Natural killer cell (primary cell): ENCODE measurements at places on chromosomes 12 and 14.

GRCh38 chr14:75794615-75795038 is 133.6 kb downstream of the TTLL5 start:
- H3K36me3 ChIP-seq, result no peaks in the 10 kb centered on the region
- no peak overlapping the region for H3K4me3 ChIP-seq
- DNase-seq, result no peak
- no peaks in the 10 kb centered on the region for H3K27me3 ChIP-seq
- no peak overlapping the region for H3K27ac ChIP-seq

DNA sequence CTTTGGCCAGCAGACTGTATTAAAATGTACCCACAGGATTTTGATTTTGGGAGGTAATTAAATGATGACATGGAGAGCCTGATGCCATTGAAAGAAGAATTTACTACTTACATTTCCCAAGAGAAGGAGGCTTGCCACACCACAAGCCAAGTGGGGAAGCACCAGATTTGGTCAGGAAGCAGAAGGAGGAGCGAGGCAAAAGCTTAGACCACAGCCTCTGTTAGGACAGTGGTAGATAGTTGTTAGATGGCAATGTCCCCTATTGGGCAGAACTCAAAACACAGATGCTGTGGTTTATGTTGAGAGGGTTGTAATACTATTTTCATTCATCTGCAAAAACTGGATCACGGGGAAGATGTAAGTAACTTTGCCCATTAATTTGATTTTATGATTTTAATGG is 709.4 kb downstream of the VRK1 start:
- DNase-seq, result no peak
- H3K4me1 ChIP-seq, result no peaks in the 10 kb centered on the region
- no peaks in the 10 kb centered on the region for H3K36me3 ChIP-seq

- H3K4me1 ChIP-seq, result no peaks in the 10 kb centered on the region
- no peak overlapping the region for H3K27ac ChIP-seq
- no peaks in the 10 kb centered on the region for H3K36me3 ChIP-seq
- no peaks in the 10 kb centered on the region for H3K27me3 ChIP-seq
- no peak overlapping the region for H3K4me3 ChIP-seq
- no peak for DNase-seq
Observed at GRCh38 chr14:43360239-43360638, 1146.8 kb downstream of the FSCB start.

DNA sequence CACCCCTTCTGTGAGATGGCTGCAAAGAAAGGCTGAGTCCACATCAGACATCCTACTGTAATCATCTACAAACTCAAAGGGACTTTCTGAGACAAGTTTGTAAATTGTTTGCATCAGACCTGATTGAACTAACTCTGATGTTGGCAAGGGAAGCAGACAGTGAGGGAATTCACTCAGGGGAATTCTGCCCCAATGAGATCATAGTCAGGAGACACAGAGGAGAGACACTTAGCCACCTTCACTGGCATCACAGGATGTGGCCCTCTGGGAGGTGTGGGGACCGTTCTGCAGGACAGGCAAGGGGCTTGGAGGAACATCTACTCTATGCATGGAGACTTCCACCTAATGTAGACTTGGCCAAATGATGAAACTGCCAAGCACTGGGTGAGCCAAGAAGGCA is 70.7 kb upstream of the DDX11 start:
- H3K4me1 ChIP-seq, result no peaks in the 10 kb centered on the region
- H3K36me3 ChIP-seq, result no peaks in the 10 kb centered on the region
- H3K27me3 ChIP-seq, result no peaks in the 10 kb centered on the region
- no peak overlapping the region for H3K4me3 ChIP-seq
- no peak for DNase-seq

- no peak overlapping the region for H3K27ac ChIP-seq
- no peaks in the 10 kb centered on the region for H3K27me3 ChIP-seq
- DNase-seq, result no peak
- H3K36me3 ChIP-seq, result no peaks in the 10 kb centered on the region
- no peak overlapping the region for H3K4me3 ChIP-seq
- peaks cover 7% of the 10 kb centered on the region for H3K4me1 ChIP-seq
Observed at GRCh38 chr12:92063641-92064040, 82.0 kb downstream of the BTG1 start.

- DNase-seq, result no peak
- no peaks in the 10 kb centered on the region for H3K27me3 ChIP-seq
- H3K4me1 ChIP-seq, result peaks cover 8% of the 10 kb centered on the region
- no peak overlapping the region for H3K4me3 ChIP-seq
Observed at GRCh38 chr14:90499908-90500664, 103.3 kb downstream of the CALM1 start.
